ENCODE measurements at places on chromosomes 1 and 21.
A peak's percentile ranks its signal among the peaks of the same experiment; 100 is the strongest.

GRCh38 chr1:32868806-32869455, 1.8 kb downstream of the FNDC5 start:
- no peak for DNase-seq

- DNase-seq: no peak
Measured at GRCh38 chr1:205192287-205192686, 19.2 kb downstream of the DSTYK start.

DNA sequence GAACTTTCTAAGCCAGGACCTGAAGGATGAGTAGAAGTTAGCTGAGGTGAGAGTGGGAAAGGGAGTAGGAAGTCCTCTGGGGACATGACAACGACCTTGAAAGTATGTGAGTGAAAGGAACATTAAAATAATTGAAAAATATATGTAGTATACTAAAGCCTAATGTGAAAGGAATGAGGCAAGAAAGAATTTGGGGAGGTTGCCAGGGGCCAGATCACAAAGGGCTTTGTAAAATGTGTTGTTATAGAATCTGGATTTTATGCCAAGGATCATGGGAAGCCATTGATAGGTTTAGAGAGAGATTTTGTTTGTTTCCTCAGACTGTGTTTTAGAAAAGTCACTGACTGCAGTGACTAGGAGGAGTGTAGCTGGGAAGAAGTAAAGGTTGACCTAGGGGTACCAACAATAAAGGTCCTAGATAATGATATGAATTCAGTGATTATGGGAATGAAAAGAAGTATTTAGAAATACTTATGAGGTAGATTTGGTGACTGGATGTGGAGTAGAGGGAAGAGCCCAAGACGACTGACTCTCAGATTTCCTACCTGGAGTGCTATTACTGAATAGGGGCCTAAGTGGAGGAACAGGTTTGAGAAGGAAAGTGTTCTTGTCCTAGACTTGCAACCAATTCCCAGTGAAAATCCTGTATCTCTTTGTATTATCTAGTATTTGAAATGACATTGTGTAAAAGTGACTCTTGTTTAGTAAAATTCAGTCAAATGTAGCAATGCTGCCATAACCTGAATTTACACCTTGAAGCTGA, 179.8 kb downstream of the PHTF1 start:
- DNase-seq: no peak

GRCh38 chr1:208326033-208326432, 81.8 kb upstream of the PLXNA2 start:
- DNase-seq: no peak

DNA sequence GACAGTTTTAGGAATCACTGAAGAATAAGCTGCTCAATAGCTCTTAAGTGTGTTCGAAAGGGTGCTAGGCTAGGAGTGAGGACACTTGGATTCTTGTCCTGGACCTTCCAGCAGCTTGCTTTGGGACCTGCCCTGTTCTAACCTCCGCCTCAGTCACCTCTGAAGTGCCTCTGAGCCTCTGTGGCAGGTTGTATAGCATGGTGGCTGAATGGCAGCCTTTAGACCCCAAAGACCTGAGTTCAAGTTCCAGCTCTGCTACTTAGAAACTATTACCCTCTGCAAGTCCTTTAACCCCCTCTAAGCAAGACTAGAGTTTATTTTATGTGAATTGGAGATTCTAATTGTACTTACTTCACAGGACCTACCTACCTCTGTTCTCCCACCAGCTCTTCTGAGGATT, 81.5 kb downstream of the RRAGC start:
- no peak for DNase-seq

GRCh38 chr1:212938846-212939245, 11.5 kb upstream of the VASH2 start:
- DNase-seq: no peak

DNA sequence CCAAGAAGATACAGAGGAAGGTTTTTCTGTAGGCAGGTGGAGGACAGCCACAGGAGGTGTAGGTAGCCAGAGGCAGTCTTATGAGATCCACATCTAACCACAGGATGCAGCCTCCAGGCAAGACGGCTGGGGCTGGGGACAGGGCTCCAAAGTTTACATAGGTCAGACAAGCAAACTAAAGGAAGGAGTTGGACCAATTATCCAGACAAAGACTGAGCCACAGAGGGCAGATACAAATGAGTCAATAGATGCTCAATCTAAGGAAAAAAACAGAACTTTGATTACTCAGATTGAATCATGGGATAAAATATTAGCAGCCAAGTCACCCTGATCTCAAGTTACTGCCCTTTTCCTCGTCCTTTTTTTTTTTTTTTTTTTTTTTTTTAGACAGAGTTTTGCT, 91.6 kb downstream of the RGS7 start:
- peak; percentile 82 for DNase-seq

- peak; percentile 78 for DNase-seq
Measured at GRCh38 chr1:238152119-238152518, 261.4 kb upstream of the ZP4 start.

GRCh38 chr1:206544562-206545257, 37.4 kb downstream of the RASSF5 start:
- DNase-seq: peak; percentile 63

DNA sequence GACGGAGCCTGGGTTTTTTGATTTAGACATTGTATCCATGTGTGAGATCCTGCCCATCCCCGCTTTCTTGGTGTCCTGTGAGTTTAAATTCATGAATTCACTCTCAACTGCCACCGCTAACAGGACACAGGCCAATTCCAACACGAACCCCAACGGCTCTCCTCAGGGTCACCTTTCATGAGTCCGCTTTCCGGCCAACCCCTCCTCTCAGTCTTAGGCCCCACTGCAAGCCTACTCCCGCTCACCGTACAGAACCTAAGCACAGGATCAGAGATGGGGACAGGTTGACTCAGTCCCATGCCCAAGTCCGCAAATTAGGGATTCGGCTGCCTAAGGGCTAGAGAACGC, 238 bp upstream of the SCP2 start:
- DNase-seq: no peak

DNA sequence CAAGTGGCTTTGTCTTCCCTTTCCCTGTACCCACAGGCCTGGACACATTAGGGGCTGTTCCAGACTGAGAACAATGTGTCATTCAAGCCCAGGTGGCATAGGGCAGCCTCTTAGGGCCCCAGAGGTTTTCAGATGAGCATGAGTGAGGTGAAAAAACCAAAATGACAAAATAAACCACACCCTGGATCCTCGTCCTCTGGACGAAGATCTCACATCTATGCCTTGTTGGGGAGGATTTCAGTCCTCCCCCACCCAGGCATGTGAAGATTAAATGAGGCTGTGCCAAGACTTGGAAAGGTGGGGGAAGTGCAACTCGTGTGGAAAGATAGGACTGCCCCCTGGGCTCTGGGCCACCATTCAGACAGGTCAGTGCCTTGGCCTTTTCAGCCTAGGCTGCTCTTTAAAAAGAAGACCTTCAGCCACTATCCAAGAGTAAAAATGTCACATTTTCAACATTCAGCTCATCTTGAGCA, 32.8 kb upstream of the IL19 start:
- no peak for DNase-seq

GRCh38 chr1:199875856-199876255, 151.7 kb upstream of the NR5A2 start:
- DNase-seq: no peak

DNA sequence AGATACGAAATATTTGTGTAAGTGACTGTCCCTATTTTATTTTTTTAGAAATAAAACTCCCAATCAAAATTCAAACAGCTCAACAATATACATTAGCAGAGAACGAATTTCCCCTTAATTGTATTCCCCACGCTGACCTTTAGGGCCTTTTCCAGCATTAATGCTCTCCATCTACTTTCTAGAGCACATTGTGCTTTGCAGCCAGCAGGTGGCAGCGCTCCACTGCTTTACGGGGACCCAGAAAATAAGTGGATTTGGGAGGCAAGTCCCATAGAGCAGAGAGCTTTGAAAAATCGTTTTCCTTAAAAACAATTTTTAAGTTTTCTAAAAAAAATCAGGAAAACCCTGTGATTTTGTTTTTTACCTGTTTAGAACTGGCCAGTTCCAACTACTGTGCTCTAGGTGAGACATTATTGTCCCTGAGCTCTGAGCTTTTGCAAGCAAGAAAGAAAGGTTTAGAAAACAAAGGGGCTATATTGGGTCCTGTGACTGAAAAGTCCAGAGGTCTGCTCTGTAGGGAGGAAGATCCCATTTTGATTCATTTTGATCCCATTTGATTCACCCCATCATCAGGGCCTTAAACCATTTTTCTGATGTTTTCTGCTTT, 144.4 kb upstream of the ZNF644 start:
- peak; percentile 75 for DNase-seq

GRCh38 chr21:36783612-36784374, 84.9 kb downstream of the SIM2 start:
- DNase-seq: peak; percentile 89

DNA sequence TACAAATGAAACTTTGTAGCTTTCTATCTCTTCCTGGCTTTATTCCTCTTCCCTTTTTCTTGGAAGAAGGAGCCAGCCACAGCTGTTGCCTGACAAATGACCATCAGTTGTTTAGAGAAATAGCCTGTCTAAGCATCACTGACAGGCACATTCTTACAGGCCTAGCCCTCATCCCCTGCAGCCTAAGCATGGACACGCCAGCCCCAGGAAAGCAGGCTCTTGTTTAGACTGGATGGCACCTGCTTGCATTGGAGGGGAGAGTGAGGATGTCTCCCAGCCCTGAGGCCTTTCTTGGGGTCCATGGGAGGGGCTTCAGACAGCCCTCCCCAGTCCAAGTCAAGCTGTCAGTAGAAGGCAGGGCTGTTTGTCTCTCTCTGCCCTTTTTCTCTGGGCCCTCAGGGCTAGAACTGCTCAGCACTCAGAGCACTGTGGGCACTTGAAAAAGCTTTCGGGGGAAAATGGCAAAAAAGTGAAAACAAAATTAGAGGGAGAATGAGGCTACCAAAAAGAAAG, 282.5 kb upstream of the PLXNA2 start:
- no peak for DNase-seq

DNA sequence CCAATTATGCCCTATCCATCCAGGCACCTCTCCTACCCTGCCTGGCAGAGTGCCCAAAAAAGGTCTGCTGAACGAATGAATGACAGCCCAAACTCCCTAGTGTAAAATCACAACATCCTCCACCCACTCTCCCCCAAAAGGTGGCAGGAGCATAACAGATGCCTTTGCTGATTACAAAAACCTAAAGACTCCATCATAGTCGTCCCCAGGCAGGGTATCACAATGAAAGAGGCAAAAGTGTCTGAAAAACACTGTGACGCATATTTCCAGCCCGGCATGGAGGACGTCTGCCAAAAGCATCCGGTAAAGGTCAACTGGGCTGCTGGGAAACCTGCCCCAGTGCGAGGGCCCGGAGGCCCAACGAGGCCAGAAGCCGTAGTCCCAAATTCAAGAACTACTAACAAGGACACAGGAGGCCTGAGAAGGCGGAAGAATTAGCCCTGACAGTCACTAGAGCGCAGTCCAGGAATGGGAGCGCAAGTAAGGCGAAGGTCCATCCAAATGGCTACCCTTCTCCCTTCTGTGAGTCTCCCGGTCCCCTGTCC, 576 bp downstream of the SMIM12 start:
- peak; percentile 58 for DNase-seq

- no peak for DNase-seq
Measured at GRCh38 chr21:35311985-35312384, 262.9 kb upstream of the RUNX1 start.

DNA sequence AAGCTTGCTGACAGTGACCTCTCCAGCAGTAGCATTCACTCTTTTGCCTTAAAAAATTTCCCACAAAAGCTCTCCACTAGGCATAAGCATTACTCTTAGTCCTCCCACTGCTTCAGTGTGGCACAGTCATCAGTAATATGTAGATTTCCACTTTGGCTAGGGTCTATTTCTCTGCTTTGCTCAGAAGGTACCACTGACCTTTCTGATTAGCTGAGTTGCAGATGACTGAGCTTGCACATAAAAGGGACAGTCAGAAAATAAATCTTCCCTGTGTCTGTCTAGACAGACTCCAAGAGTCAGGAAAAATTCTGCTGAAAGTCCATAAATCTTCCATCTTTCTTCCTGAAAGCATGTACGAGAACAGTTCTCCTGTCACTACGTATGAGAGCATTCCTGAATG, 56.6 kb upstream of the APP start:
- DNase-seq: no peak
